ENCODE measurements at places on chromosomes 4 and X.

DNA sequence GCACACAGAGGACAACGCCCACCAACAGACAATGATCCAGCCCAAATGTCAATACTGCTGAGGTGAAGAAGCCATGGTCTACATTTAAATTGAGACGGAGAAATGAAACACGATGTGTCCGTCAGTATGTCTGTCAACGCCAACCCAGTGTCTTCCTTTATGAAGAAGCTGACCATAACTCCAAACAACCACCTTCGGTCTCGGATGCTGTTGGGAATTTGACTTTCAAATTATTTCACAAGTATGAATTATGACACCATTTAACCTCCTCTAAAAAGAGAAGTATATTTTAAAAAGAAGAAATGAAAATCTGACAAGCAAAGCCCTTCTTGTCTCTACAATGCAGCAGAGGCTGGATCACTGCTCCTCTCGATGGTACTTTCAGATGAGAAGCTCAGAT, 123.7 kb upstream of the MAP3K15 start:
- no peak for DNase-seq

GRCh38 chr4:16772366-16772850, 126.0 kb downstream of the LDB2 start:
- DNase-seq, result no peak

DNA sequence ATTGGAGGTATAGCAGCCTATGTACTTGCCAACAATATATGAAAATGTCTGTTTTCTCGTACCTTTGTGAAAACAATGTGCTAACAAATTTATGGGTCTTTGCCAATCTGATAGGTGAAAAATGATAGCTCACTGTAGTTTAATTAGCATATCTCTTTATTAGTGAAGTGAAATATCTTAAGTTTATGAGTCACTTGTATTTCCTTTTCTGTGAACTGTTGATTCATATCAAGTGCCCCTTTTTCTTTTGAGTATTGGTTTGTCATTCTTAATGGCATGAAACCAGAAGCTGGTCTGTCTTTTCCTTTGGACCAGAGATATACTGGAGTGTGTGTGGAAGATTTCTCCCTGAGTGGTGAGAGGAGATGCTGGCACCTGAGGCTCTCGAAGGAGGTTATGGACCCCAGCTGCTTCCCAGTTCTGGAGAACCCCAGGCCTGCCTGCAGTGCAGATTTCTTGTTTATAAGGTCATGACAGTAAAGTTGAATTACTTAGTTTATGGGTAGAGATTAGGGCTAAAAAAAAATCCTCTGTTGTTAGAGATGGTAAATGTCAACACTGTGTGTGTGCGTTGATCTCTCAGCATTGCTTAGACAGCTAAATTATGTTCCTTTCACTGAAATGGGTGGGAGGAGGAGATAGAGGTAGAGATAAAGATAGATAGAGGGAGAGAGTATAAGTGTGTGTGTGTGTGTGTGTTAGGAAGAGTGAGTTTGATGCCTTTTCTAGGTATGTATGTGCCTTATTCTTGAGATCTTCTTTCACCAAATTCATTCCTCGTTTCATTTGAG, 89.9 kb downstream of the REPS2 start:
- no peak for DNase-seq

- DNase-seq, result no peak
These were observed 75.7 kb downstream of the HAUS3 start for GRCh38 chr4:2166253-2166652.

DNA sequence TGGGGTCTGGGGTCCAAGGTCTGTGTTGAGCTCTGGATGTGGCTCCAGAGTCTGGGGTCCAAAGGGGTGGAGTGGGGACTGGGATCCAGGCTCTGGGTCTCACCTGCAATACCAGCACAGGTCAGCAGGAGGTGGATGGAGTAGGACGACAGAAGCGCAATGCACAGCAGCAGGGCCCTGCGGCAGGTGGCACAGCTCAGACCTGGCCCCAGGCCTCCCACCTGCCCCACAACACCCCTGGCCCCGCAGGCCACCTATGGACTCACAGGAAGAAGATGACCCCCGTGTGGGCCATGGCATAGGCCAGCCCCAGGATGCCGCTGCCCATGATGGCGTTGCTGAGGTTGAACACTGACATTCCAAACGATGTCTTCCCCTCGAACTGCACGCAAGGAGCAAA, 3.4 kb downstream of the SLC38A5 start:
- DNase-seq, result no peak

DNA sequence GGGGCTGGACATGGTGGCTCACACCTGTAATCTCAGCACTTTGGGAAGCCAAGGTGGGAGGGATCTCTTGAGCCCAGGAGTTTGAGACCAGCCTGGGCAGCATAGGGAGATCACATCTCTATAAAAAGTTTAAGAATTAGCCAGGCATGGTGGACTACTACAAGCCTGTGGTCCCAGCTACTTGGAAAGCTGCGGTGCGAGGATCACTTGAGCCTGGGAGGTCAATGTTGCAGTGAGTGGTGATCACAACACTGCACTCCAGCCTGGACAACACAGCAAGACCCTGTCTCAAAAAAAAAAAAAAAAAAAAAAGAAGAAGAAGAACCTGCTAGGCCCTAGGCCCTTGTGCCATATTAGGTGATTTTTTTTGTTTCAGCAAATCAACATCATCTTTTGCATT, 12.2 kb downstream of the SRD5A3 start:
- no peak for DNase-seq

- DNase-seq, result no peak
These were observed 1.8 kb downstream of the TBC1D25 start for GRCh38 chrX:48541140-48541814.

DNA sequence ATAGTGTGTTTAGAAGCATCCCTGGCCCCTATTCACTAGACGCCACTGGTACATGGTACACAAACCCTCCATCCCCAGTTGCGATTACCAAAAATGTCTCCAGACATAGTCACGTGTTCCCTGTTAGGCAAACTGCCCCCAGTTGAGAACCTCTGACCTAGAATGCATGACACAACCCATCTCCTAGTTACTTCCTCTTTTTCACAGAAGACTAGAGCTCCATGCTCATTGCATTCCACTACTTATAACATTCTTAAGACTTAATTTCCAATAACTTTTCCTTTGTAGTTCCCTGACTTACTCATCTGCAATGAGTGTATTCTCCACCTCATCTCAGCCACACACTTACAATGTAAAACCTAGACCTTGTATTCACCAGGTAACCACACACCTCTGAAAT, 68.6 kb downstream of the PRSS12 start:
- DNase-seq, result no peak

DNA sequence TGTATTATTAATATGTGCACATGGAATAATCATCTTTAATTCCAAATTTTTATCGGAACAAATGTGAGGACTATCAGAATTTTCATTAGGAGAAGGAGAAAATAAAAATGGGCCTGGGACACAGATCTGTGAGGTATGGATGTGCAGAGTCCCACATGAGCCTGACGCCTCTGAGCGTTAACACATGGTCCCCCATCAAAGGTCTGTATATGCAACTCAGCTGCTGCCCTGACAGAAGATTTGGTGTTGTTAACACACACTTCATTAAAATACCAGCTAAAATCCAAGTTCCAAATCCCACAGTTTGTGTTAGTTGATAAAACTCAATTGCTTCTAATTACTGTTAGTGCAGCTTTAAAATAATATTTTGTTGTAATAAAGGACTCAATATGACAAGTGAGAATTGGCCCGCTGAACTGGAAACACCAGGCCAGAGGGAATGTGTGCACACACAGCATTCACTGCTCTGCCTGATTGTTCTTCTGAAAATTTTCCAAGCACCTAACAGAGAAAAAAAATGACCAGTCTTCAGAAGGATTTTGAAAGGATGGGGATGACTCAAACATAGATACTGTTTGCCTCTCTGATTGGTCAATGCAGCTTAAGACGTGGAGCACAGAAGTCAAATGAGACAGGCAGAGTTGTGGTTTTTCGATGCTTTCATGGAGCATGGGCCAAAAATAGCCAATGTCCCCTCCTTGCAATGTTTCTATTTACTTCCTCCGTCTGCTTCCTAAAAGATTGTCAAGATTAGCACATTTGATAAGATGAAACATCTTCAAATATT, 266.6 kb downstream of the NKX6-1 start:
- DNase-seq, result no peak

GRCh38 chr4:140944572-140944971, 188.4 kb upstream of the TBC1D9 start:
- no peak for DNase-seq

DNA sequence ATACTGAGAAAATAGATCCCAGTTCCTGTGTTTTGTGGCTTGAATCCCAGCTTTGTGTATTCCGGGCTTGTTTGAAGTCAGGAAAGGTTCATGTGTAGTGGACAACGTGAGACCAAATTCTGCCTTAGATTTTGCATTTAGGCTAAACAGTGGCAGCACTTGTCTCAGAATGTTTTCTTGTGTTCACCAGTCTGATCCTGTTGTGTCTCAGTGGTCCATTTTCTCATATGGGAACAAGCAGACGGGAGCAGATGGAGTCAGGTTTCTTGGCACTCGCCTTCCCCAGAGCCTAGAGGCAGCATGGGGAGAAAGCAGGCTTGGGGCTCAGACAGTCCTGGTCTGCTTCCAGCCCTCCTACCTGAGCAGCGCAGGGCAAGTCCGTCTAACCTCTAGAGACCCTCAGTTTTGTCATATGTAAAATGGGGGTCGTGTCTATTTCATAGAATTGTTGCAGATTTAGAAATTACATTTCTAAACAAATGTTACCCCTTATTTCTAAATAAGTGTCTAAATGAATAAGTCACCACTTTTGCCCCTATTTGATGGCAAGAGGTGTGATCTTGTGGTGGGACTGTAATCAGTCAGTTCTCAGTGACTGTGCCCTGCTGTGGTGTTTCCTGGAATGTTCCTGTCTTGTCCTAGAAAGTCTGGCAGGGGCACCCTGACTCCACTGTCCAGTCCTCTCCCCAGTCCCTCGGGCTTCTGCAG, 28.3 kb upstream of the MSANTD1 start:
- no peak for DNase-seq

DNA sequence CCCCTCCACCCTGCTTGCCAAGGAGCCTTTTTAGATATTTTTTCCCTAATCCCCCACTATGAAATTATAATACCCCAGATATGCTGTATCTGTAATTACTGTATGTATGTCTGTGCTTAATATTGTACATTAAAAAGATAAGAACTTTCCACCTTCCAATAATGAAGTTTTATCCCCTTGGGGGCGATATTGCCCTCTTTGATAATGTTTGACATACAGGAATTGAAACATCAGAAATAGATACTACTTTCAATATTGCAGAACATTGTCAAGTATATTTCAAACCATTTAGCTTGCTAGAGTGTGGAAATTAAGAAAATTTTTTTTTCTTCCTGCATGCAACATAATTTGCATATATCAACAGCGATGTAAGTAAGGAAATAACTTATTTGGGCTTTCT, 58.9 kb downstream of the NAF1 start:
- DNase-seq, result no peak

DNA sequence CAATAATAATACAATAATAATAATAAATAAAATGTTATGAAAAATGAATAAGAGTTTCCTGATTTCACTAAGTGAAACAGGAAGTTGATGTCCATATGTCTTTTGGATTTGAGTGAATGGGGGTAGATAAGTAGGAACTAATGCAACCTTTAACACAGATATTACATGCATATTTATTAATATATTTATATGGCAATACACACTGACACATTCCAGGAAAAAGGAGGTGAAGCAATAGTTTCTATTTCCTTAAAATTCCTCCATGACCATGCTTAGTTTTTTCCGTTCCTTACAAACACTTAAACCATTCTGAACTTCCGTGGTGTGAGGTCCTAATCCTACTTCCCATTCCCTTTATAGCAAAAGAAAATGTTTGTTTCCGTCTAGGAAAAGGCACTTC, 48.3 kb downstream of the ATXN3L start:
- no peak for DNase-seq

- DNase-seq, result no peak
These were observed 112.2 kb upstream of the ENPP6 start for GRCh38 chr4:184329659-184330400.

GRCh38 chrX:37976153-37976552, 30.2 kb upstream of the SYTL5 start:
- no peak for DNase-seq

DNA sequence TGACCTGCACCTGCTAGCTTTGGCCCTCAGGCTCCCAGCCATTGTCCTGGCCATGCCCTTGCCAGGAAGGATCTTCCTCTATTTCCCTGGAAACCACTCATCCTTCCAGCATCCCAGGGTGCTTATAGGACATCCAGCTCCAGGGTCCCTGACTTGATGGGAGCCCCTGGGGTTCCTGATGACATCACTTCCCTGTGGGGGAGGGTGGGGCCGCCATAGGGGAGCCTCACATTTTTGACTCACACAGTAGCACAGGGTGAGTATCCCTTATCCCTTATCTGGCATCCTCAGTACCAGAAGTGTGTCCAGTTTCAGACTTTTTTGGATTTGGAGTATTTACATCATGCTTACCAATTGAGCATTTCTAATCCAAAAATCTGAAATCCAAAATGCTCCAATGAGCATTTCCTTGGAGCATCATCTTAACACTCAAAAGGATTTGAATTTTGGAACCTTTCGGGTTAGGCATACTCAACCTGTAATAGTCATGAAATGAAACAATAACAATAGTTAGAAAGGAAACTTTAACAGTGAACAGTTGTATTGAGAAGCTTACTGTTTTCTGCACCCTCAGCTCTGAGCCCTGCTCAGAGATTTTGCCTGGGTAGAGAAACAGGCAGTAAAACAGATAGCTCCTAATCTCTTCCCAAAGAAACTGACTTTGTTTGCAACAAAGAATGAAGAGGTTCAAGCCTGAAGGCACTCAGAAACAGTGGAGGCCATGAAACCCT, 22.1 kb downstream of the TNIP2 start:
- DNase-seq, result no peak

GRCh38 chrX:68931345-68931744, 102.5 kb downstream of the EFNB1 start:
- no peak for DNase-seq

DNA sequence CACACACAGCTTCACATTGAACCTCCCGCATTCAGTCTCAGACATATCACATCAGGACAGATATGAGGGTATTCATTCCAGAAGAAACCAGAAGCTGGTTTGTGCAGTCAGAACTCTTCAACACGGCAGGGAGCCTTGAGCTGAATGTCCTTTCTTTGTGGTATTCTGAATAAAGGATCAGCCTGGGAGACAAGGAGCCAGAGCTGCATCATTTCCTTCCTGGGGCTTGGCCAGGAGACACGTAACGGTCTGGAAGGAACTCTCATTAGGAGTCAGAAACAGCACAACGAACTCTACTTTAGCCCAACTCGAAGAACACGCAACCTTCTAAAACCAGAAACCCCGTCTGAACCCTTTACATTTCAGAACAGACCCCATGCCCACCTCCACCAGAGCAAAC, 46.4 kb downstream of the KDR start:
- no peak for DNase-seq

- DNase-seq, result no peak
These were observed 684.5 kb downstream of the GRID2 start for GRCh38 chr4:92988301-92988700.

GRCh38 chr4:165207016-165207430, 338 bp upstream of the KLHL2 start:
- DNase-seq, result no peak

DNA sequence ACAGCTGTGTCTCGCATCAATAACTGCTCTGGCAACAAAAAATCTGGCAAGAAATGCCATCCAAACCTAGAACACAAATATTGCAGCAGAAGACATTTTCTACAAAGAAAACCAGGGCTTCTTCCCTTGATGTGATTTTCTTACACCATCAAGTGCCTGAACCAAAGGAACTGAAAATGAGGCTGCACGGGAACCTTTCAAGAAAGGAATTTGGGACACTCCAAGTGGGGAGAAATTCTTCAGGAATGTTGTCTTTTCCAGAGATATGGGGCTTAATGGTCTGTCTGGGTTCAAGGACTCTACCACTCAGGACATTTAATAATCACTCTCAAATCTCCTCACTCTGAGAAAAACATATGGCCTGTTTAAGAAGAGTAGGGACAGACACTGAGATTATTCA, 57.6 kb downstream of the PRDM5 start:
- no peak for DNase-seq
